ENCODE measurements at places on chromosomes 1 and 21. TPM values are rescaled to one million over a fixed set of nuclear protein-coding genes. Genes with fewer than 3 reads are reported as not detected.
A peak's percentile ranks its signal among the peaks of the same experiment; 100 is the strongest.

DNA sequence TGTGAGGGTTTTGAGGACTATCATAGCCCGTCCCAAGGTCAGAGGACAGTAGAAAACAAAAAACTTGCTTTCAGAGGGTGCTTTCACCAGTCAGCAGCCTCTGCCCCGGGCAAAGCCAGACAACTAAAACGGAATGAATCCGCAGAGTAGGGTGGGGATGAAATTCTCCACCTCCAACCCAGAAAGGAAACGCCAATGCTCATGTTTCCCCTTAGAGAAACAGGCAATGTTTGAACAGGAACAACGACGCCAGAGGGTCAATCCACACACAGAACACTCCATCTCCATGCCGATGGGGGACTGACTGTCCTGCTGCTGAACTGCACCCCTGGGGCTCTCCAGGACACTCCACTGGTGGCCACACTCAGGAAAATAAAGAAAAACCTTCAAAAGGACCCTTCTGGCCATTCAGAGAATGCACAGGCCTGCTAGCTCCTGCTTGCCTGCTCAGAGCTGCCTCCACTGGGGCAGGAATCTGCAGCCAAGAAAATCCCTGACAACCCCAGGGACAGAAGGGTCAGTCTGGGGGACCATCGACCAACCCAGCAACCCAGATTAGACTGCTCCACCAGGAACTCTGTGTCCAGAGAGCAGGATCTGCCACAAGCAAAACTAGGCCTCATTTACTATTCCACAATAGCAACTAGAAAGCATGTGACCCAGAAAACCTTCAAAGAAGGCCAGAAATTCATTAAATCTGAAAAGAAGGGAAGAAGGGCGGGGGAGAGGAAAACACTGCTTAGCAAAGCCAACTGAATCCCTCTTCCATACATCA is 116.0 kb downstream of the TOMM20 start:
- peak overlapping the region; percentile 64 for H3K4me3 ChIP-seq
- no peak for DNase-seq
- H3K27ac ChIP-seq = peak overlapping the region; percentile 93
- peaks cover 25% of the 10 kb centered on the region for H3K36me3 ChIP-seq
- no peaks in the 10 kb centered on the region for H3K27me3 ChIP-seq

- DNase-seq = no peak
- no peaks in the 10 kb centered on the region for H3K27me3 ChIP-seq
- H3K36me3 ChIP-seq = no peaks in the 10 kb centered on the region
- H3K27ac ChIP-seq = no peak overlapping the region
Observed at GRCh38 chr1:245972476-245972875, 534.6 kb downstream of the SMYD3 start.

DNA sequence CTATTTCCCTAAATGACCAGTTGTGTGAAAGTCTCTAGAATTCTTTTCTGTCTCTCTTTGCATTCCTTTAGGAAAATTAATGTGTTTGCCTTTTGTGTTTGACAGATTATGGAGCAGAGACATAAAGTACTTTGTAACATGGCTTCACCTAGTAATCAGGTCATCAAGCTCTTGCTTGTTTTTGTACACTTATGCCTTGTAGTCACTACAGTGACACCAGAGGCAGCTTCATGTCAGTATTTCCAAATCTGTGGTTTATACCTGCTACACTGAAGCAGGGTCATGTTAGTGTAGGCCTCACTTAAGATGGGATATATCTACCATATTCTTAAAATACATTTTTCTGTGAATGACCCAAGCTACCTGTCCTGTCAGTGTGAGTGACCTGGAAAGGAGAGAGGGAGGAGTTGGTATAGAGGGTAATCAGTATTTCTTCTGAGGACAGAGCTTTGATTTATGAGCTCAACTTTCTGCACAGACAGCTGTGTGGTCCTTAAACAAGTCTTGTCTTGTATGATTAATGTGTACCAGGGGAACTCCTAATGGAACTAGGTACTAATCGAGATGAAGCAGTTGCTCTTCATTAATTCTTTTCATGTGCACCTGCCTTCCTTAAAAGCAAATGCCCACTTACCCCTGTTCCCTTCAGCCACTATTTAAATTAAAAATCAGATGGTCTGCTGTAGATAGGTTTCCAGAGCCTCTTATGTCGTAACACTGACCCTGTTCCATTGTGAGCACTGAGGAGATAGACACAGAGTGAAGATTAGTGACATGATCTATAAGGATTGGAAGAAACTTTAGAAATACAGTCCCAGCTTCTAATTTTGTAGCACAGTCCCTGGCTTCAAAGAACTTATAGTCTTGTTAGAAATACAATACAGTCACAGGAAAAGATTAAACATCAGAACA is 45.7 kb downstream of the MACO1 start:
- DNase-seq = no peak
- no peak overlapping the region for H3K4me3 ChIP-seq
- peaks cover 12% of the 10 kb centered on the region for H3K36me3 ChIP-seq
- no peaks in the 10 kb centered on the region for H3K27me3 ChIP-seq

- H3K36me3 ChIP-seq = peaks cover 3% of the 10 kb centered on the region
- H3K4me1 ChIP-seq = peaks cover 9% of the 10 kb centered on the region
- H3K4me3 ChIP-seq = peak within 1 kb of the TSS; percentile 80
- DNase-seq = peak; percentile 59
Observed at GRCh38 chr1:93681101-93681988, at the start of gene BCAR3. TSS of gene BCAR3 (minus strand) at chr1:93681837. CDS start at chr1:93674930, 6,907 bp downstream.

DNA sequence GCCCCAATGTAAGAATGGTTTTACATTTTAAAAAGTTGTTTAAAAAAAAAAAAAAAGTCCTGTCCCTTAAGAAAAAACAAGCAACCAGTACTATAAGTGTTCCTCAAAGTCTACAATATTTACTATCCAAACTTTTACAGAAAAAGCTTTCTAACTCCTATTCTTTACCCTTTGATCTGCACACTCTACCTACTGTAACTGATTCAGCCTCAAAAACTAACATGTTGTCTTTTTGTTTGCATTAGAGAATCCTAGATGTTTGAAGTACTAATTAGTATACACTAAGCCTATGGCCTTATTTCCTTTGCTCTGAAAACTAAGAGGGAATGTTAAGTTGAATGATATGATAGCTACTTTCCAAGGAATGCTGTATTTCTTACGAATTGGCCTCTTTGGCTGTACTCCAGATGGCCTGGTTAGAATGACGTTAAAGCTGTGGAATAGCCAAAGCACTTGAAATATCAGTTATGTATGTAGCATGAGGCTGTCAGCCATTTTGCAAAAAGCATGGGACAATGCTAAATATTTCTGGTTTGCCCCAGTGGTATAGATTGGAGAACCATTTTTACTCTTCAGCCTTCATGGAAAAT is 234.8 kb downstream of the GPR52 start:
- DNase-seq = no peak
- H3K4me3 ChIP-seq = no peak overlapping the region
- peaks cover 9% of the 10 kb centered on the region for H3K36me3 ChIP-seq

Gene HSD3B2
- not detected for total RNA-seq

Data from activated naive CD8-positive, alpha-beta T cell treated with anti-CD3 and anti-CD28 coated beads, Interleukin-2, amount 10 ng/mL, durations not matched to agents 7 days and 5 days (primary cell).